Spinal cord (tissue), 10 donors: ENCODE measurements at places on chromosomes 12 and 14.

DNA sequence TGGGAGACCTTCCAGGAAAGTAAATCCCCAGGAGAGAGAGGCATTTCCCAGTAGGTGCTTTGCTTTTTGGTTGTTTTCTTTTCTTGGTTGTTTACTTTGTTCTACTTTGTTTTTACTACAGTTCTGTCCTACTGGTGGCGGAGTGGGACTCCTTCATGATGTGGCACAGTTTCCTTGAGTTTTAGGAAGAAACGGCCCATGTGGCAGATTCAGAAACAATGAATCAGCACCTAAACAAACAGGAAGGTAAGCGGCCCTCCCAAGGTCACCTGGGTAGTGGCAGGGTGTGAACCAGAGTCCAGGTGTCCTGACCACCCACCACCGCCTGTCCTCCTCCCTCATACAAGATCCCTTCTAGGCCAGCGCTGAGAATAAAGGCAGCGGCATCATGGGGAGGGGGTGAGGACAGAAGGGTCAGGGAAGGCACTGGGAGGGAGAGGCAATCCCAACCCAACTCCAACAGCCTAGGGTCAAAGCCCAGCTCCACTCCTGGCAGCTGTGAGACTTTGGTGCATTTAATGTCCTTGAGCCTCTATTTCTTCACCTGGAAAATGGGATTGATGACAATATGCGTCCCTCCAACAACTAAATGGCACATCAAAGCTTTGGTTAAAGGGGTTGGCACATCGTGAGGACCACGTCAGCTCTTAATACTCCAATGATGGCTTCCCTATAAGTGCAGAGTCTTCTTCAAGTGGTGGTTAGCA, 111.5 kb upstream of the BCL2L14 start:
- DNase-seq, result no peak

- no peak for DNase-seq
These were observed 20.7 kb downstream of the VTI1B start for GRCh38 chr14:67653651-67654280.

DNA sequence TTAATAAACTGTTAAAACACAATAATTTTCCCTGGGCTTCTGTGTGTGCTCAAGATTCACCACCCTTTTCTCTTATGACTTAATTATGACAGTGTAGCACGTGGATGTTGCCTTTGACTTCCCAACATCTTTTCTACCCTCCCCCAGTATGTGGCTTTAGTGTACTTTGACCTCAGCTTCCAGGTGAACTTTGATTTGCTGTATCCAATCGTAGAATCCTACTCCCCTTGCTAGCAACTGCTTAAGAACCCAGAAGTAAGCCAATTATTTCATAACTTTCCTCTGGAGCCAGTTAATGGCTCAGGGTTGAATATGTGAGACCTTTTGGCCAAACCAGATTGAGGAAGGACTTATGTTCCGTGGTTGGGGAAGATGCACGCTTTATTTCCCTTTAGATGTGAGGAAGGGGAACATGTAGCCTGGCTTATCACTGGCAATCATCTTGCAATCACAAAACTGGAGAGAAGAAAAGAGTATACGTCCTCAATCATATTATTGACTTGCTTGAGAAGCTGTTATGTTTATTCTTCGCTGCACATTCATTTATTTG, 259.6 kb upstream of the ATP2B1 start:
- DNase-seq, result no peak

DNA sequence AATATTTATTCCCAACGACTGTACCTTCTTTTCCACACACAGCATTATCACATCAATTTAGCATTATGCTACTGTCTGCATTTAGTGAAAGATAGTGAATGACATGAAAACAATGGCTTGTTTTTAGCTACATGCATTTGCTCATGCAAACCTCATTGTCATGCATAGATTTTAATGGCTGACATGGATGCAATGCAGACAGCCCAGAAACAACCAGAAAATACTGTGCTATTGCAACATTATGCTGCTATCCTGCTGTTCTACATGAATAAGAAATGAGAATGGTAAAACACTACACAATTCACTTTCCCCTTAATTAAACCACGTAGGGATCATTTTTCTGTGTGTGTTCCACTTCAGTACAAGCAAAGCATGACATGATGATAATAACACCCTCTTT, 90.8 kb downstream of the LIN7A start:
- DNase-seq, result peak; percentile 91

- DNase-seq, result no peak
These were observed 29.1 kb downstream of the BBOF1 start for GRCh38 chr14:74048281-74048680.

- no peak for DNase-seq
These were observed 55.8 kb downstream of the CCDC85C start for GRCh38 chr14:99548255-99548654.

- DNase-seq, result no peak
These were observed 671.8 kb downstream of the RPS29 start for GRCh38 chr14:48914382-48914781.

- no peak for DNase-seq
These were observed 289.5 kb downstream of the RMST start for GRCh38 chr12:97752129-97752528.

DNA sequence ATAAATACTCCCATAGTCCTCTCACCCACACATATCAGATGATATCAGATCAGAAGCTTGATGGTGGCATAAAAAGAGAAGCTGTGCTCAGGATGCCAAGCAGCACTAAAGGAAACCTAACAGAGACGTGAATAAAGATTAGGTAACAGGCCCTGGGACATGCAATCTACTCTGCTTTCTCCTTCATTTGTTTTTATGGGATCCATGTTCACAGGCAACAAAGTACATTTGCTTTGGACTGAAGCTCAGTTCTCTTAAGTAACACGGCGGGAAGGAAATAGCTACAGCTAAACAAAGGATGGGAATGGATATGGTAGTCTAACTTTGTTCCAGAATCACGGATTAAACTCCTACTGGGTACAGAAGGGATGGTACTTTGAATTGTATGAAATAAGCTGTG, 119.5 kb downstream of the TTC7B start:
- peak; percentile 58 for DNase-seq

DNA sequence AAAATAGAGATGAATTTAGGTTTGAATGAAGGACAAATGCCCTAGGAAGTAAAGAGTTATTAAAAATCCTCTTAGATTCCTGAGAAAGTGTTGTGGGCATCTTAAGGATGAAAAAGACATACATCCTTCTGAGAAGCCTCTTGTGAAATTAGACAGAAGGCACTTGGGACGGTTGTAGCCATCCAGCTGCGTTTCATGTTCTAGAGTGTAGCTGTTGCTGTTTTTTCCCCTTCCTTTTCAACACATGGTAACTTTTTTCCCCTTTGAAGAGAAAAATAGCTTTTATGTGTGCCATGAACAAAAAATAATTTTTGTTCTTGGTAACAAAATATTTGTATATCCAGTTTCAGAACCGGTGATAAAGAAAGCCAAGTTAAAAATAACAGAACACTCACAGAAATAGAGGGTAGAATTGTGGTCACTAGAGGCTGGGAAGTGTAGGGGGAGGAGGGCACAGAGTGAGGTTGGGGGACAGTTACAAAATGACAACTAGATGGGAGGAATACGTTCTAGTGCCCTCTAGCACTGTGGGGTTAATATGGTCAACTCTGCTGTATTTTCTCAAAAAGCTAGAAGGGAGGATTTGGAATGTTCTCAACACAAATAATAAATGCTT, 58.4 kb downstream of the PTHLH start:
- no peak for DNase-seq

DNA sequence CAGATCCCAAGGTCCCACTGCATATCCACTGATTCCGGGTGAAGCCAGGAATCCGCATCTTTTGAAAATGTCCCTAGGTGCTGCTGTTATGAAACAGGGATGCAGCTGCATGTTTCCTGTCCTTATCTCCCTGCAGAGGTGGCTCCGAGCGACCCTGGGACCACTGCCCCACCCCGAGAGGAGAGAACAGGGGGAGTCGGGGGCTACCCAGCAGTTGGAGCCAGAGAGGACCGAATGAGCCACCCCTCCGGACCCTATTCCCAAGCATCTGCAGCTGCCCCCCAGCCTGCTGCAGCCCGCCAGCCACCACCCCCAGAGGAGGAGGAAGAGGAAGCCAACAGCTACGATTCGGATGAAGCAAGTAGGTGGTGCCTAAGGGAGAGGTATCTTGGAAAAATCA, 30.3 kb upstream of the OAS1 start:
- no peak for DNase-seq

DNA sequence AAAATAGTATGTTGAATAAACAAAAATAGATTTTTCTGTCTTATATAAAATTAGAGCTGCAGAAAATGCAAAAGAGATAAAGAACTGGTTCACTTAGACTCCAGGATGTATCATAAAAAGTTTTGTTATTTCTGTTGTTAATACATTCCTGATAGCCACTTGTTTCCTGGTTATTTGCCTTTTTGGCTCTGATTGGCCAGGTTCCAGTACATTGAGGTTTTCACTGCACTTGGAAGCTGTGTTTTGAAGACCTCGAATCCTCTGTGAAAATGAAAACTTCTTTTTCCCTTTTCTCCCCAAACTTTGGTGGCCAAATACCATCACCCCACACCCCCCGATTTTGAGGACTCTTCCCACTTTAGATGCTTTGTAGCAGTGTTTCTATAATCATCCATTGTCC, 525.3 kb downstream of the MED13L start:
- no peak for DNase-seq

DNA sequence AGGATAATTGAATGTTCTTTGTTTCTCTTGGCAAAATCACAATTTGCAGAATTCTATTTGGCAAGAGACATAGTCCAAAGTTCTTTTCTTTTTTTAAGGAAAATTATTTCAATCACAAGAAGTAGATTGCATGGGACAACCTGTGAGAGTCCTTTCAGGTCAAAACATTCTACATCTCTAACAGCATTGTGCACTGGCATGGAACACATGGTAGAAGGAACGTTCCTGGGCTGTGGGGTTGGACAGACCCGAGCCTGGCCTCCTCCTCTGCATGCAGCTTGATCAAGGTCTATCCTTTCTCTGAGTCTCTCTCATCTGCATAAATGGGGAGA, 88.6 kb upstream of the CPSF6 start:
- DNase-seq, result no peak

GRCh38 chr14:22379727-22380126, 209.3 kb downstream of the DAD1 start:
- DNase-seq, result no peak

- DNase-seq, result no peak
These were observed 49.4 kb downstream of the CCNK start for GRCh38 chr14:99530407-99531155.

DNA sequence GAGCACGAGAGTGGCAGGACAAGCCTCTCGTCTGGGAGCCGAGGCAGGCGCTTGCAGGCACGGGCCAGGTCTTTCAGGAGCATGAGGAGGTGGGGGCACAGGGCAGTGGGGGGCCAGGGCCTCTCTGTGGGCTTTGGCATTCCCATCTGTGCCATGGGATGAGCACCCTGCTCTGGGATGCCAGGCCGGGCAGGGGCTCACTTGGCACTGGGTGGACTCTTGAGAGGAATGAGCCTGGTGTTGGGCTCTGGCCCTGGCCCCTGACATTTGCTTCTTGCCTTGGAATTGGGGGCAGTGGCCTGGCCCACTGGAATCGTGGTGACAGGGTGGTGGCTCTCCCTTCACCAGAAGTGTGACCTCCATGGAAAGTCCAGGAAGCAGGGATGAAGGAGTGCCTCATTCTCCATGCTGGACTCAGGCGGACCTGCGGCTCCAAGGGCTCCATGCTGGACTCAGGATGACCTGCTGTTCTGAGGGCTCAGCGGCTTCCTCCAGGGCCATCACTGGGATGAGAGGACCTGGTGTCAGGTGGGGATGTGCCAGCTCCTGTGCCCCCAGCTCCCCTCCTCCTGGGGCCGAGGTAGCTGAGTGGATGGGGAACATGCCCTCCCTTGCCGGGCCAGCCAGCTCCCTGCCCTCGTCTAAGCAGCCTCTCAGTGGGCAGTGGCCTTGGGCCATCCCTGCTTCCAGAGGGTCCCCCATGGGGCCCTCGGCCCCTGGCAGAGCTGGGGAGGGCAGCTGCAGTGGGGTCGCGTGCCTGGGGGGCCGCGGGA, 220.3 kb downstream of the KIF26A start:
- DNase-seq, result no peak

GRCh38 chr14:95294834-95295599, 24.7 kb downstream of the CLMN start:
- DNase-seq, result no peak

DNA sequence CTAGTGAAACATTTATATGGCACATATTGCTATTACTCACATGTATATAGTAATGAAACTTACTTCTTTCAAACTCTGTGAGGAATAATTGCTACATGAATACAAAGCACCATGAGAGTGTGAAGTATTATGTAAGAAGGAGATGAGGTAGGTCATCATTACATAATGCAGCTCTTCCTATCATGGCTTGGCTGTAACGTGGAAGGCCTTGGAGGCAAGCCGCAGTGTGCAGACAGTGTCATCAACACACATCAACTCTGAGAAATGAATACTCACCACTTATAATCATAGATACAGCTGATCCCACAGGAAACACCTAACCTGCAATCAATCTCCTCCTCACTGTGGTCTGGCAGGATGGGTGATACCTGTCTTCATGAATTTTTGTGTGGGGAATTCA, 49.9 kb upstream of the CCDC91 start:
- DNase-seq, result no peak

- DNase-seq, result no peak
These were observed 23.6 kb downstream of the PYGL start for GRCh38 chr14:50920482-50921230.

DNA sequence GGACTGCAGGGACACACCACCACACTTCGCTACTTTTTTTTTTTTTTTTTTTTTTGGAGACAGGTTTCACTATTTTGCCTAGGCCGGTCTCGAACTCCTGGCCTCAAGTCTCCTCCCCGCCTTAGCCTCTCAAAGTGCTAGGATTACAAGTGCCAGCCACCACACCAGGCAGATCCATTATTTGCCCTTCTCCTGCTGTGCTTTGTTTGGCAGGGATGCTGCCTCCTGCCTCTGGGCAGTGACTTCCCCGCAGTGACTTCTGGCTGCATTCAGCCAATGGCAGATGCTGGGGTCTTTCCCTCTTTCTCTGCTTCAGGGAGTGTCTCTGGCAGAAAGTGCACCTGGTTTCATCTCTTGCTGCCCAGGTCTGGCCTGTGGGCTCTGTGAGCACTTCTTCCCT, 6.7 kb upstream of the MORN3 start:
- no peak for DNase-seq

- peak; percentile 62 for DNase-seq
These were observed 100.5 kb upstream of the SLC38A2 start for GRCh38 chr12:46472893-46473633.

- no peak for DNase-seq
These were observed 1.4 kb downstream of the RNASE9 start for GRCh38 chr14:20559461-20559904.
